ENCODE measurements at places on chromosomes 12 and 14.

- no peak for DNase-seq
Measured at GRCh38 chr14:92647797-92648279, 100.6 kb downstream of the LGMN start.

DNA sequence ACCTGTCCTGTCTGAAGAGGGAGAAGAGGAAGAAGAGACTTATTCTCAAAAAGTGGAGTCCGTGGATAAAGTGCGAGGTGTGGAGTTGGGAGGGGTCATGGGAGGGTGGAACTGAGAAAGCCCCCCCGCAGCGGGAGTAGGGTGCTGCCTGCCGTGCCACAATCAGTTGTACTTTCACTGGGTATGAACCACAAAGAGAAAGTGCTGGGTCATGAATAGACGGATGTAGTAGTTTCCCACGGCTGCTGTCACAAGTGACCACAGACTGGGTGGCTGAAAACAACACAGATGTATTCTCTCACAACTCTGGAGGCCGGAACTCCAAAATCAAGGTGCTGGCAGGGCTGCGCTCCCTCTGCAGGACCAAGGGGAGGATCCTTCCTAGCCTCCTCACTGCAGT is 5.5 kb downstream of the DNAH10 start:
- peak; percentile 30 for DNase-seq

DNA sequence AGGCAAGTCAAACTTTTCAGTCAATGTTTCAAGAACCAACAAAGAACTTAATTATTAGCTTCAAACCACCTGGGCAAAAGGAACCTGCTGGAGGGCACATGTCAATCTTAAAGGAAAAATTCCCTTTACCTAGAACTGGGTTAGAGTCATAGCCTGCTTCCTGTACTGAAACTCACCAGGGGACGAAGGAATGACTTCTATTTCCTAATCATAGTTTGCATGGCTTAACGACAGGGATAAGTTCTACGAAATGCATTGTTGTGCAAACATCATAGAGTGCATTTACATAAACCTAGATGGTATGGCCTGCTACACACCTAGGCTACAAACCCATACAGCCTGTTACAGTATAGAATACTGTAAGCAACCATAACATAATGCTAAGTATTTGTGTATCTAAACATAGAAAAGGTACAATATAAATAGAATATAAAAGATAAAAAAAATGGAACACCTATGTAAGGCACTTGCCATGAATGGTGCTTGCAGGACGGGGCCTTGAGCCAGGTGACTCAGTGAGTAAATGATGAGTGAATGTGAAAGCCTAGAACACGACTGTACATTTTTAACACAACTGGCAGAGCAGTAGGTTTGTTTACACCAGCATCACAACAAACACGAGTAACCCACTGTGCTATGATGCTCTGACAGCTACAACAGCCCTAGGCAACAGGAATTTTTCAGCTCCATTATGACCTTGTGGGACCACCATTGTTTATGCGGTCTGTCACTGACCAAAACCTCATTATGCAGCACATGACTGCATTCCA is 234.9 kb upstream of the CAND1 start:
- no peak for DNase-seq

- DNase-seq: no peak
Measured at GRCh38 chr12:3182426-3182825, 105.2 kb downstream of the TSPAN9 start.

DNA sequence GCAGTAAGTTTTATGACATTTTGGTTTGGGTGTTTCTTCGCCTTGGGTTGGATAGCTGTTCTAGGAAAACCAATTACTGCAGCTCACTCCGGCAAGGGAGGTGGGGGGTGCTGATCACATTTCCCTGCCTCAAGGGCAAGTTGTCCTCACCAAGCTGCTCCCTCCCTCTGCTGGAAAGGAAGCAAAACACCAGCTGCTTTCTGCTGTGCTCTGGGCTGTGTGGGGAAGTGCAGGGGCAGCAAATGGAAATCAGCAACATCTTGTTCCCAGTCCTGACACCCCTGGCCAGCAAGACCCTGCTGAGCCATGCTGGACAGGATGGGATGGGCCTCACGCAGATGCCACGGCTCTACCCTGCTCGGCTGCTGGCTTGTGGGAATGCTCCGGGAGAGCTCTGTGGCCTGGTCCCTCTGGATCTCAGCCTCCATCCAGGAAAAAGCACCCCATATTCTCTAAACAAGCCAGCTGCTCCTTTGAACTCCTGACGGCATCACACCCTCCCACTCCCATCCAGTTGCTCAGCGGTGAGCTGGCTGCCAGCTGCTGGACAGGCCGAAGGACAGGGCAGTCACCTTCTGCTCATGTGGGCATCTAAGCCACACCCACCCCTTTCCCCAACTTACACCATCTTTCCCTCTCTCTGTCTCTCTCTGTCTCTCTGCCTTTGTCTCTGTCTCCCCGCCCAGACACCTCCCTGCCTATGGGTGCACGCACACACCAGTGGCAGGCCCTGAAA is 52.4 kb upstream of the EIF5 start:
- no peak for DNase-seq

DNA sequence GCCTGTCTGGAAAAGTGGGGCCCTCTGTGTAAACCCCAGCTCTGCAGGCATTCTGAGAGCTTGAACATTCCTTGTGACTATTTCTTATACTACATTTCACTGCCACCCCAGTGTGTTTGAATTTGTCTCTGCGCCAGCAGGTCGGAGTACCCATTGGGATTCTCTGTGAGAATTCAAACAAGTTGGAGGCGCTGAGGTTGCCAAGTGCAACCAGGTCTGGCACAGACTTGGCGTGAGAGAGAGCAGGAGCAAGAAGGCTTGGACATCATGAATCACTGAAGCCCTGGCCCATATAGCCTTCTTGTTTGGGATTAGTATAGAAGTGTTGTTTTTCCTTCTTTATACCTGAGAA is 33.0 kb upstream of the ATP2A2 start:
- no peak for DNase-seq

DNA sequence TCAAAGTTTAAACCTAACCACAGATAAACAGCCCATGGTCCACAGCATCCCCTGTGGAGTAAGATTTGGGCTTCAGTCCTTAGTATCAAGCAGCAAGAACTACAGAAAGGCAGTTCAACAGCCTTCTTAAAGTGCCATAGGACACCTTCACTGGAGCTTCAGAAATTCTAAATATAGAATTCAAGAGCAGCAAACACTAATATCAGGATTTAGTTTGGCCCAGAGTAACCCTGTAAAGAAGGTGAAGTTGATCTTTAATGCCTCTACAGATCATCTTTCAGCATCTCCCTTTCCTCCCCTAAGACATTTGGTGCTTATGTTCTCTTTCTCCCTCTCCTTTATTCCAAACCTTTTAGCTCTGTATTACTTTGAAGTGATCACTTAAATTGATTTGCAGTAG is 59.5 kb upstream of the ARHGAP5 start:
- no peak for DNase-seq

All from GM18507 (cell line).